ENCODE measurements at places on chromosomes 7 and 10. TPM values are rescaled to one million over a fixed set of nuclear protein-coding genes. Genes with fewer than 3 reads are reported as not detected.

- peak; percentile 75 for DNase-seq
Measured at GRCh38 chr7:128167042-128167701, 73.9 kb upstream of the LEP start.

- DNase-seq = no peak
Measured at GRCh38 chr10:127338399-127339110, 142.2 kb upstream of the INSYN2A start.

The TAS2R41 gene
- not detected for total RNA-seq

- peak; percentile 83 for DNase-seq
Measured at GRCh38 chr10:117342641-117343040, 32.6 kb downstream of the PDZD8 start.

DNA sequence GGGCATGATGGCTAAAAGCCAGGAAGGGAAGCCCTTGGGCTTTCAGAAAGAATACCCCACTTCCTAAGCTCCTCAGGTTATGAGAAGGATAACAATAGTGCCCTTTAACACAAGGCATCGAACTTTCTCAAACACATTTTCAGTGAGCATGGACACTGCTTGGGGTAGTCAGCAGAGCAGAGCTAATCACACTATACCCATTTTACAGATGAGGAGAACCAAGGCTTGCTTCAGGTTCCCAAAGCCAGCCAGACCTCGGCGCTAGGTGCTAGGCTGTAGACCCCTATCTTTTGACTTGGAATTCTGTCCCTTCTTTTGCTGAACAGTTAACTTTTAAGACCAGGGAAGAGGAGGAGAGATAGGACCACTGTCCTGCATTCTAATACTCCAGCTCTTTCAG, 1.8 kb downstream of the NEURL1 start:
- no peak for DNase-seq

The IL15RA gene
- 1.4 TPM for total RNA-seq

DNA sequence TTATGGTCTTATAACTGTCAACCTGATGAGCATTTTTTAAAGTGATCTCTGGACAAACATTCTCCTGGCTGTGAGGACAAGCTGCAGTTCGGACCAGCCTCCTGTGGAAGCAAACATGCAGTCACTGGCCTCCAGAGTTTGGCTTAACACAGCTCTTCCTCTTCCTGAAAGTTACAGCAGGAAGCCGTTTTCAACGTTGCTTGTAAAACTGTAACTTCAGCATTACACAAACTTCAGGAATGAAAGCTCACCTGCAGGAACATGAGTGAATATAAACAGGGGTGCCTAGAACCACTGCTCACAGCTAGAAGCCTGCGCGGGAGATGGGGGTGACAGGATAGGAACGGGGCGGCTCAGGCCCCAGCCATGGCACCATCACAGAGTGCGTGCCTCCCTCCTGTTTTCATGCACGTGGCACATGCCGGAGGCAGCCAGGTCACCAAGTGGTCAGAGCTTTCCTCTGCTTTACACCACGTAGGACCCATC, 292.9 kb upstream of the PITRM1 start:
- peak; percentile 15 for DNase-seq

GRCh38 chr10:14050598-14050997, 280.1 kb downstream of the FRMD4A start:
- DNase-seq = no peak

DNA sequence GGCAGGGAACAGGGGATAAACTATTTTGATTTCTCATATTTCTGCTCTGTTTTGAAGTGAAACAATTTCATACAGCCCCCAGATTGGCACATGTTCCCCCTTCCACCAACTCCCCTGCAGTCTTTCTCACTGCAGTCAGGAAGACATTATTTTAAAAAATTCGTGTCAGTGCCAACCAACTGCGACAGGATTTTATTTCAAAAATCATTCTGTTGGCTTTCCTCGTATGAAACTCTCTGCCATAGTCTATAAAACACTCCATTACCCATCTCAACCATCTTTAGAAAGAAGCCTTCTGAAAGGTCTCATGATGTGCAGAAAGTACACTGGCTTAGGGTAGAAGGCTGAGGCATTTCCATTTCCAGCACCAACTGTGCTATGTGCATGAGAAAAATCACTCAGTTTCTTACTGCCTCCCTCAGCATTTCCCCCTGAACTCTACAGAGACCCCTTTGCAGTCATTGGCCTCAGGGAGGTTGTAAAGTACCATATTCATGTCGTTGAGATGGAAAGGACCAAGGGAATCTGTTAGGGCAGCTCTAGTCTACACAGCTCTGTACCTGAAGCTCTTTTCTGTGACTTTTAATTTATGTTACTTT, 46.9 kb downstream of the STEAP1B start:
- DNase-seq = no peak

- DNase-seq = no peak
Measured at GRCh38 chr7:129311429-129311828, 86.6 kb downstream of the AHCYL2 start.

- DNase-seq = peak; percentile 12
Measured at GRCh38 chr10:79905322-79906314, 43.3 kb downstream of the SFTPD start.

The CYP51A1 gene
- 76.4 TPM for total RNA-seq

DNA sequence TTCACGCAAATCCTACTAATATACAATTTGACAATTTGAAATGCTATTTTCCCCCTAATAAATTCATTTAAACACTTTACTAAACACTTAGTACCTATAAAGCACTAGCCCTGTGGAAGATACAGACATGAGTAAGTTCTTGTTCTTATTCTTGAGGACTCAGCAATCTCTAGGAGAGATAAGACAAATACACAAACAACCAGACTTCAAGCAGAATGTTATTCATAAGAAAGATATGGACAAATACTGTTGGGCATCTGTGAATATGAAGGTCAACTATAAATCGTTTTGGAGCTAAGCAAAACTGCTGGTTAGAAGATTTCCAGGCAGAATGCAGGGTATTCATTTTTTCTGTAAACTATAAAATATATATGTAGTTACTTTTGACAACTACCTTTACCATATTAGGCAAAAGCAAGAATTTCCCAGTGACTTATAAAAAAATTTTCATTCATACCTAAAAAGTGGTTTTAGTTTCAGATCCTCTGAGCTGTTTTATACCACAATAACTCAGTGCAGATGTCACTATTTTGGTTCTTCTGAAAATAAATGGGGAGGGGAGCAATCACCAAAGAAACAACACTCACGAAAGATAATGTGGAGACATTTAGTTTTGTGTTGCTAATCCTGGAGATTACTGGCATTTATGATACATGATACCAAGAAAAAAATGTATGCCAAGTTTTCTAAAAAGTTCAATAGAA, 3.8 kb downstream of the VPS41 start:
- peak; percentile 49 for DNase-seq

The TMEM139 gene
- total RNA-seq = not detected

The PNLIPRP1 gene
- not detected for total RNA-seq

- no peak for DNase-seq
Measured at GRCh38 chr10:21071001-21071673, 174.0 kb upstream of the NEBL start.

DNA sequence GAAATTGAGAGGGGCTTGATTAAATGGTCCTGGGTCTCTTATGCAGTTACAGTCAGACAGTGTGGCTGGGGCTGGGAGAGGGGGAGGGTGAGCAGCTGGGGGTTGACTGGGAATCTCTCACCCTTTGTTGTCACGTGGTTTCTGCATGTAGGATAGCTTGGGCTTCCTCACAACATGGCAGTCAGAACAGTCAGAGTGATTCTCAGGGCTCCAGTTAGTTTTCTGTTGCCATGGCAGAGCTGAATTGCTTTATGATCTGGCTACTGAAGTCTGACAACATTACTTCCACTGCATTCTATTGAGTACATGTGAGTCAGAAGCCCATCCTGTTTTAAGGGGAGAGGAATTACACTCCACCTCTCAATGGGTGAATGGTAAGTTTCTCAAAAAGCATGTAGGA, 102.7 kb downstream of the WDR11 start:
- DNase-seq = no peak

DNA sequence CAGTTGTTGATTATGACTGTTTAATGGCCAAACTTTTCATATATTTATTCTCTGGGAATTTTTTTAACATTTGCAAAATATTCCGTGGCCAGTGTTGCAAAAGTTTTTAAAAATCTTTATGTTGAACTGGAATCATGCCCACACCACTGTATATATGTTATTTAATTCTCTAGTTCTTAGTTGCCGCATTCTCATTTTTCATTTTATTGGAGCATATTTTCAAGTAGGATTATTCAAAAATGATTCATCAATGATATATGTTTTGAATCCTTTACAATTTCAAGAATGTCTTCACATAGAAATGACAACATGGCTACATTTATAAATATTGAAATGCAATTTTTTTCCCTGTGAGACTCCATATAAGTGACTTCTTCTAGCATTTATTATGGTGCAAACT, 188.6 kb upstream of the LRRTM3 start:
- no peak for DNase-seq

The LIPK gene
- total RNA-seq = not detected

The VIM gene
- total RNA-seq = 6,735 TPM

DNA sequence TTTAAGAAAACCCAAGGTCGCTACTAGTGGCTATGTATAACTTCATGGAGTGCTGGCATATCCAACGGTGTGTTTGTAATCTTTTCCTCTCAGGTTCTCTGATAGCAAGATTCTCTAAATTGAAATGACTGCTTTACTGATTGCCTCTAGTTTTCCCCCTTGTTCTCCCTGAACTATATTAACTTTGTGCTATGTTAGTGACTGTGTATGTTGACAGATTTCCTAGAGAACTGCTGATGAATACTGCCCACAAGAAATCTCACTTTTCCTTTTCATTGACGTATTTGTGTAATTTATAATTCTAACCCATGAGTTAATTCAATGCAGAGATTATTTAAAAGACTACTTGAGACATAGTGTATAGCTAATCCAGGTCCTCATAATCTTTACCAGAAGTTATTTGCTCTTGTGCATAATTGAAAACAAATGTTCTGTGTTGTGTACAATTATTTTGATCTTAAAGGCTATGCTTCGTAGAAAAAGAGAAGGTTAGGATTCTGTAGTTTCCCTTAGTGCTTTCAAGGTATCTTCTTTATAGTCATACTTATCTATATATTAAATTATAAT, 70.6 kb upstream of the GLCCI1 start:
- DNase-seq = no peak

DNA sequence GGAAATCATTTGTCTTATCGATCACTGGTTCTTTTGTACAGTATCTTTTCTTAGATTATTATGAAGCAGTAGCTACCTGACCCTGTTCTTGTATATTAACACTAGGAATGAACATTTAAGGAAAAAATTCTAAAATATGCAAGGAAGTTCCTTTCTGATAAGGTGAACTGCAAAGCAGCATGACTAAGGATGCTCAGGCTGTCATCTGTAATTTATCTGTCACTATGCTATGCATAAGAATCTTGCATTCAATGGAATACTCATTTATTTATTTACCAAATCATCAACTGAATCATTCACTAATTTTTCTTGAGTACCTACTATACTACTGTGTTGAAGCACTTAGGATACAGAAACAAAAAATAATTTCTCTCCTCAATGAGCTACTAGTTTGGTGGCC, 5.8 kb downstream of the GSDME start:
- peak; percentile 35 for DNase-seq
